Substantia nigra (tissue), 51 donors: ENCODE measurements at places on chromosomes 12 and 14.

DNA sequence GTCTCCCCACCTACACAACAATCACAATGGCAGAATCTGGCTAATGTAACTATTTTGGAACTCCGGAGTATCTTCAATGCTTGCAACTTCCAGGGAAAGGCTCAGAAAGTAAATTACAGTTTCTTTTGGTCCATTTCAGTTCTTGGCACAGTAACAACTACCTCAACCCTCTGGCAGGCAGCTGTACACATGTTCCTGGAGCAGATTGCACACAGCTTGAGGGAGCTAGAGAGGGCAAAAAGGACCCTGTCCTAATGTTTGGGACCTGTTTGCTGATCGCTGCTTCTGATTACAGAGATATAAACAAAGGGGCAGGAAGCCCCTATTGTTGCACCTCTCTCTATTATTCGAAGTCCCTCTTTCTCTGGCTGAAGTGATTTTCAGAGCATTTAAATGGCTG lies 35.2 kb upstream of the SLC38A1 start:
- DNase-seq, result no peak

GRCh38 chr14:61128382-61129167 lies 147.5 kb downstream of the SLC38A6 start:
- DNase-seq, result no peak

DNA sequence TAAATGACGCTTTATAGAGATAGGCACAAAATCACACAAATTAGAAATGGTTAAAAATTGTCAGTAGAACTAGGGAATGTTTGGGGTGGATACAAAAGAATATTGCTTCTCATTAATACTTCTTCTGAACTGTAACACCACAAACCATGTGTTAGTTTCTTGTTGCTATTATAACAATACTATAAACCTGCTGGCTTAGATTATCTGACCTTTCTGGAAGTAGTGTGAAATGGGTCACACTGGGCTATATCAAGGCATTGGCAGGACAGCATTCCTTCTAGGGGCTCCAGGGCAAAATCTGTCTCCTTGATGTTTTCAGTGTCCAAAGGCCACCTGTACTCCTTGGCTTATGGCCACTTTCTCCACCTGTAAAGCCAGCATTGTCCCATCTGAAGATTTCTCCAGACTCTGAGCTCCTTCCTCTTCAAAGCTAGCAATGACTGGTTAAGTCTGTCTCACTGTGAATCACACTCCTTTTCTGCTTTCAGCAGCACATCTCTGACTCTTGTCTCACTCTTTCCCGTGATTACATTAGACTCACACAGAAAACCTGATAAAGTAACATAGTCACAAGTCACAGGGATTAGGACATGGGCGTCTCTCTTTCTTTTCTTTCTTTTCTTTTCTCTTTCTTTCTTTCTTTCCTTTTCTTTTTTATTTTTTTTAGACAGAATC lies 86.3 kb downstream of the SLC15A4 start:
- DNase-seq, result no peak

GRCh38 chr14:50964683-50965390 lies 20.6 kb upstream of the PYGL start:
- no peak for DNase-seq

DNA sequence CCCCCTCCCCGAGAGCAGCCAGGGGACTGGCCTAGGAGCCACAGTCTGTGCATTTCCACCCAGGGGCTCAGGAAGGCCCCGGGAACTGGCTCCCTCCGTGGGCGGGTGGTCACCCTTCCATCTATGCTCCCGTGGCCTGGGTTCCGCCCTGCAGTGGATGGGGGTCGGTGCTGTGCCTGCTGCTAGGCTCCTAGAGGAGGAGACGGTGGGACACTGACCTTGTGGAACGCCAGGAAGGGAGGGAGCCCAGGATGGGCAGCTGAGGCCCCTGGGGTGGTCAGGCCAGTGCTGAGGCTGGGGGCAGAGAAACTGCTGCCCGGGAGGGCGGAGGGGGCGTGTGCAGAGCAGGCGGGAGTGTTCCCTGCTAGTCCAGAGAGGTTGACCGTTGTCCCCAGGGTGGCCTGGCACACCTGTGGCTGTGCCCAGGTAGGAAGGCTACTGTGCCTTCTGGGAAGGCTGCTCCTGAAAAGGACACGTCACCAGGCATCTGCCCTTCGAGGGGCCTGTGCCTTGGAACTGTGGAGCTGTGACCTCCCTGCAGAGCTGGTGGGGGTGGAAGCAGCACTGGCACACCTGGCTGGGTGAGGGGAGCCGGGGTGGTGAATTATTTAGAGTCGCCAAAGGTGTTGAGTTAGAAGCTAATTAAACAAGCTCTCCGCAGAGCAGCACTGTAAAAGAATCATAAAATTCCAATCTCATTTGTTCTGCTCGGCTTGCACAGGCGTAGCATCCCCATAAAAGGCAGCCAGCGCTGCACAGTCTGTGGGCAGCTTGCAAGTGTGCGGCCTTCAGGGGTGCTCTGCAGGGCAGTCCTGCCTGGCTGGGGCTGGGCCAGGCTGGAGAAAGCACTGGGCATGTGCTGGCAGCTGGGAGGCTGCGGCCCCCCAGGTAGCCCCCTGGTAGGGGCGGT lies 145.1 kb downstream of the KIF26A start:
- no peak for DNase-seq

DNA sequence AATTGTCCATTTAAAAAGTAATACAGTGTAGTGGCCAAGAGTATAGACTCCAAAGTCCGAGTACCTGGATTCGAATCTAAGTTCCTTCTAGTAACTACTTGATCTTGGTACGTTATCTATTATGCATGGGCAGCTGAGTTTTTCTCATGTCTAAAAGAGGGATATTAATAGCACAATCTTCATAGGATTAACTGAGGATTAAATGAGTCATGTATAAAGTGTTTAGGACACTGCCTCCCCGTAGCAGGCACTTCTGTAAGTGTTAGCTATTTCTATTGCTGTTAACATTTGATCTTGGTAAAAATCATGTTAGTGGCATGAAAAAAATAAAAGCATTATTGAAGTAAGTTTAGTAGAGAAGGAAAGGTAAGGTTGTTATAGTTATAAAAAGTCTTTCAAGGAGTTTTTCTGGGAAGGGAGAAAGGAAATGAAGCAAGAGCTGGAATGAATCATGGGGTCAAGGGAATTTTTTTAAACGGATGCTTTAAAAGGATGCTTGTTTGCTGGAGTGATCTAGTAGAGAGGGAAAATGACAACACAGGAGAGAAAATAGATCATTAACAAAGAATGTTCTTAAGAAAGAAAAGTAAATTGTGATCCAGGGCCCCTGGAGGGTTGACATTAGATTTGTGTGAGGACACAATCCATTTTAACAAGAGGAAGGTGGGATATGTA lies 502.2 kb upstream of the USP15 start:
- no peak for DNase-seq

GRCh38 chr12:28683366-28683765 lies 465.7 kb upstream of the FAR2 start:
- no peak for DNase-seq

GRCh38 chr12:107992870-107993451 lies 136.1 kb upstream of the WSCD2 start:
- DNase-seq, result no peak

DNA sequence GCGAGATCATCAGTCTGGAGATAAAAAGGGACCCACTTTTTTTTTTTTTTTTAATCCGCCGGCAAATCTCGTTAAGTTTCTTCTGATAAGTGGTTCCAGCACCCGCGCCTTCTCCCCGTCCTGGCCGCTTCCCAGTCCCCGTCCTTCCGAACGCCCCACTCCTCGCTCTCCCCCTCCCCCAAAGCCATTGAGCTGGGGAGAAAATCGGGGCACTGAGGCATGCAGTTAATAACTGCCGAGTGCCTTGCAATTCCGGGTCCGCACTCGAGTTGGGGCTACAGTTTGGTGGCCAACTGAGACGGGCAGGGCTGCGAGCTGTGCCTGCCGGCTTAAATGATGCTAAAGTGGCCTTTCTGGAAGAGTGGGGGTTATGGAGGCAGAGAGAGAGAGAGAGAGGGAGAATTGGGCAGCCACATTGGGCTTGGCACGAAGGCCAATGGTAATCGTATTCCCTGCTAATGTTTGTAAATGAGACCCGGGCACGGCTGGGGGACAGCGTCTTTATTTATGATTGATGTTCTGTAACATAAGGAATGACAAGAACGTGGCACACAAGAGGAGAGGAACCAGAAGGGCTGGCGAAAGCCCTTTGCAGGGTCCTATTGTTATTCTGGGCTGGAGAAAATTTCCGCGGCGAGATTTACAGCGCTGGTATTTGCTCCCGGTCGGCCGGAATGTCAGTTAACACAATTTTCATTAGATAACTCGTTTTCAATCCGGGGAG lies 115.4 kb upstream of the MYL2 start:
- no peak for DNase-seq

DNA sequence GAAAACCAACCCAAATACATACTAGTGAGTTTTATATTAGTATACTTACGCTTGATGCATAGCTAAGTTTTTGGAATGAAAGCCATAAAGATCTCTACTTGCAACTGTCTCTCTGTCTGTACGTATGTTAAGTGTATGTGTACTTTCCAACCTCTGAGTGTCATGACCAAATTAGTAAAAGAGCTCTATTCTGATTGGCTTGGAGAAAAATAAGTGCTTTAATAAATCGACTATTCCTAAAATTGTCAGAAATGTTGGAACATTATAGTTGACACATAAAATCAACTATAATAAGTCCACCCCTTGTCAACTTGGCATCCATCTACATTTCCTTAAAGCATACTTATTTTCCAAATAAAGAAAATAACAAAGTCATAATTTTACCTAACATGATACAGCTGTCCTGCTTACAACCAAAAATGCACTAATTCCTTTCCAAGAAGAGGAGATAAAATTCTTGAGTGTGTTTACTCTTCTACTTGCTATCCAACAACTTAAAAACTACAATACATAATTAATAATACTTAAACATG lies 507.4 kb upstream of the ATP2B1 start:
- DNase-seq, result no peak

DNA sequence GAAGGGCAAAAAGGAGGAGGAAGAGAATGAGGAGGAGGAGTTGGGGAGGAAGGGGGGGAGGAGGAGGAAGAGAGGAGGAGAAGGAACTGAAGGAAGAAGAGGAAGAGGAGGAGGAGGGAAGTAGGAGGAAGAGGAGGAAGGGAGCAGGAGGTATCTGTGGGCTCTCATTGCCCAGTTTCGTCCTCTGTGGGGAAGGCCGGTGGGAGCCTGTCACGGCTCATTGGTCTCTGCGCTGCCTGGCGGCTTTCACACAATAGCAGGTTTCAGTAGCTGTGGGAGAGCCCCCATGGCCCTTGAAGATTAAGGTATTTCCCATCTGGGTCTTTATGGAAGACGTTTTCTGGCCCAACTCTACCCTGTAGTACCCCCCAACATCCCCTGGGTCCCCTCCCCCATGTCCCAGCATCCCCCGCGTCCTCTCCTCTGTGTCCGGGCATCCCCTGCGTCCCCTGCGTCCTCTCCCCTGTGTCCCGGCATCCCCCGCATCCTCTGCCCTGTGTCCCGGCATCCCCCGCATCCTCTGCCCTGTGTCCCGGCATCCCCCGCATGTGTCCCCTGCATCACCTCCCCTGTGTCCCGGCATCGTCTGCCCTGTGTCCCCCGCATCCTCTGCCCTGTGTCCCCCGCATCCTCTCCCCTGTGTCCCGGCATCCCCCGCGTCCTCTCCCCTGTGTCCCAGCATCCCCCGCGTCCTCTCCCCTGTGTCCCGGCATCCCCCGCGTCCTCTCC lies 278.2 kb upstream of the SFSWAP start:
- no peak for DNase-seq

- DNase-seq, result no peak
Measured at GRCh38 chr12:94707892-94708291, 57.5 kb upstream of the TMCC3 start.

- DNase-seq, result no peak
Measured at GRCh38 chr12:75366629-75367028, 24.3 kb upstream of the GLIPR1L2 start.

DNA sequence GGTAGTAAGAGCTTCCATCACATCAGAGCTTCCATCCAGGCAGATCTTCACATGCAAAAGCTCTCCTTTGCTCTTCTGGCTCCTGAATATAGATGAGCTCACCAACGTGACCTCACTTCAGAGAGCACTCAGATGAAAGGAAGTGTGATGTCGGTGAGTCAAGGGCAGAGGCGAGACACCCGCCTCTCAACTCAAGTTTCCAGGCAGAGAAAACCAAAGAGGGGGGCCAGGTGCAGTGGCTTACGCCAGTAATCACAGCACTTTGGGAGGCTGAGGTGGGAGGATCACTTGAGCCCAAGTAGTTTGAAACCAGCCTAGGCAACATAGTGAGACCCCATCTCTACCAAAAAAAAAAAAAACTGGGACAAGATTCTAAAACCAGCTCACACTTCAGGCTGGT lies 126.9 kb downstream of the DUSP6 start:
- no peak for DNase-seq

- DNase-seq, result no peak
Measured at GRCh38 chr12:8127138-8127537, 3.7 kb downstream of the CLEC4A start.

DNA sequence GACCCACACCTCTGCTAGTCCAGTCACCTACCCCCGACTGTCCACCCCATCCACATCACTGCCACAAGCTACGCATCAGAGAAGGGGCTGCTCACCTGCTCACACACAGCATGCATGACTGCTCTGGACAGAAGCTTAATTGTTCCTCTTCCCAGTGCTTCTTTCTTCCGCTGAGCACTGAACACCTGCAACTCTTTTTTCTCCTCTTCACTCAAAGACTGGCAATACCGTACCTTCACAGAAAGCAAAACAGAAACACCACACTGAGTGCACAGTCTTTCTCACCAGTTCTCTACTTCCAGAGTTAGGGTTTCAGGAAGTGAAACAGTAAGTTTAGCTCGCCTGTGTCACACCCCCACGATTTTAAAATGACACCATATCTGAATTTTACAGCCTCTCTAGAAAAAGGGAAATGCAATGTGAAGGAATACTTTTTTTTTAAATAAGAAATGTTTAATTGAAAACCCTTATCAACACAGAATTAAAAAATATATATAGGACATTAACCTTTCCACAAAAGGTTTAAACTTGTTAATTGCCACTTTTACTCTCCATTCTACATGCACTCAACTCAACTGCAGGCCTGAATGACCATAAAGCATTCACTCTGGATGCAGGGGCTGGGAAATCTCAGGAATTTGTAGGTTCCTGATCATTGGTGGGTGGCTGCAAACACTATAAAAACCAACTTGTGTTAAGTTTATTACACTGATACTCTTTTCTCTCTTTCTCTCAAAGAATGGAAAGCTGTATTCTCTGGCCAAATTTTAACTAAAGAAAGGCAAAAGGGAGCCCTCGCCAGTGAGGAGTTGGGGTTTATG lies 120.0 kb downstream of the PRICKLE1 start:
- DNase-seq, result no peak

GRCh38 chr12:16492820-16493797 lies 112.9 kb downstream of the LMO3 start:
- DNase-seq, result no peak

DNA sequence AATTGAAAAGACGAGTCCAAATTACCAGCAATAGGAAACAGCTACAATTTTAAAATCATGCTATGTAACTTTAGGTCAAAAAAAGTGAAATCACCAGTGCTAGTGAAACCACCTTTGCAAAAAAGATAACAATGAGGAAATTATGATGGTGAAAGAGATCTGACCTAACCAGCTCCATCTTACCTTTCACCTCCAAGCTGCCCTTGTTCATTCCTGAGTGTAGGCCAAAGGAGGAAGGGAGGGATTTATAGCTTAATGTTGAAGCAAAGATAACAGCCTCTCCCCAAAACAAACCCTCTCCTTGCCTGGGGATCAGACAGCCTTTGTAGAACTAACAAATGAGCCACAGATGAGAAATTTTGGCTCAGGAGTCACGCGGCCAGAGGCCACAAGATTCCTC lies 83.2 kb upstream of the EIF5 start:
- DNase-seq, result no peak

GRCh38 chr12:119634743-119635142 lies 33.2 kb upstream of the PRKAB1 start:
- DNase-seq, result no peak

GRCh38 chr14:25050269-25051150 lies 563 bp upstream of the STXBP6 start:
- DNase-seq, result no peak
